Lower leg skin (tissue), 4 donors: ENCODE measurements at places on chromosomes 6 and 20.

GRCh38 chr20:44642203-44643153 is 9.0 kb downstream of the ADA start:
- peak; percentile 92 for DNase-seq

DNA sequence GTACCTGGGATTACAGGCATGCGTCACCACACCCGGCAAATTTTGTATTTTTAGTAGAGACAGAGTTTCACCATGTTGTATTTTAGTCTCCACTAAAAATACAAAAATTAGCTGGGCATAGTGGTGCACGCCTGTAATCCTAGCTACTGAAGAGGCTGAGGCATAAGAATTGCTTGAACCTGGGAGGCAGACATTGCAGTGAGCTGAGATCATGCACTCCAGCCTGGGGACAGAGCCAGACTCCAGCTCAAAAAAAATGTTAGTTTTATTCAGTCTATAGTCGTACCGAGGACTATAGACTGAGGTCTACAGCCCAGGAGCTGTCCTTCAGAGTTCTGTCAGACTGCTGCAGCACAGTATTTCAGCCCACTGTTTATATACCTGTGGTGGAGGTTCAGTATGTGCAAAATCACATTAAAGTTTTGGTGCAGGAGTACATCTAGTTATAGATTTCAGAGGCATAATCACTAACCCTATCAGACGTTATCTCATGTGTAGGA is 3.6 kb upstream of the CASP8AP2 start:
- DNase-seq, result no peak

DNA sequence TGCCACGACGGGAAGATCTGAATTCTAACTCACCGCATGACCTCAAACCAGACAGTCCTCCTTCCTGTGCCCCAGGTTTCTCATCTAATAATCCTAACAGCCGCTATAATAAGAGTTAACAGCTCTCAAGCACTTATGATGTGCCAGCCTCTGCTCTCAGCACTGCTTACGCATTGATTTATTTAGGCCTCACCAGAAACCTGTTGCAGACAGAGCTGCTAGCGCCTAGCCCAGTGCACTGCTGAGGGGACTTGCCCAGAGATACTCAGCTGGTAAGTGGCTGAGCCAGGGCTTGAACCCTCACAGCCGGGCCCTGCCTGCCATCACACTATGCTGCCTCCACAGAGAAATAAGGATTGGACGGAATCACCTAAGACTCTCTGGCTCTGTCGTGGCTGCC is 37.7 kb downstream of the GRM4 start:
- no peak for DNase-seq

DNA sequence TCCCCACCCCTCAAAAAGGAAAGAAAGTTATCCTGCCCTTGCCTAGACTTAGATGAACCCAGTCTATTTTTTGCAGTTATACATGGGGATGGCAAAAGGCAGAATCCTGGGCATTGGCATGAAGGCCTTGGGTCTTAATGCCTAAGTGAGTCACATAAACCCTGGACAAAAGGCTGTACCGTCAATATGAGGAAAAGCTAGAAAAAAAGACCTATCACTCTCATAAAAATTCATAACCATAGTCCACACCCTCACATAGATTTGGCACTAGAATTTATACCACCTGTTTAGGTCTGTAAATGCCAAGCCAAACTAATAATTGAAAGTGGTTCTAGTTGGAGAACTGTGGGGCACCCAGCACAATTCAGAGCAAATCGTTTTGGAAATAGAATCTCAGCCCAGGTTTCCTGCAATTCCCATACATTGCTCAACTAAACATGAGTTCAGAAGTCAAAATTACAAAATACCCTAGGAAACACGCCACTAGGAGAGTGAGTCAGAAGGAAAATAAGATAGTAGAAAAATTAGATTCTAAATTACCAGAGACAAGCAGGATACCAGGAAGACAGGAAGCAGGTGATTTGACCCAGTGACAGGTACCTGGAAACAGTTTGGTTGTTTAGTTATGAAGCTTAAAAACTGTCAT is 70.4 kb upstream of the FUCA2 start:
- no peak for DNase-seq

DNA sequence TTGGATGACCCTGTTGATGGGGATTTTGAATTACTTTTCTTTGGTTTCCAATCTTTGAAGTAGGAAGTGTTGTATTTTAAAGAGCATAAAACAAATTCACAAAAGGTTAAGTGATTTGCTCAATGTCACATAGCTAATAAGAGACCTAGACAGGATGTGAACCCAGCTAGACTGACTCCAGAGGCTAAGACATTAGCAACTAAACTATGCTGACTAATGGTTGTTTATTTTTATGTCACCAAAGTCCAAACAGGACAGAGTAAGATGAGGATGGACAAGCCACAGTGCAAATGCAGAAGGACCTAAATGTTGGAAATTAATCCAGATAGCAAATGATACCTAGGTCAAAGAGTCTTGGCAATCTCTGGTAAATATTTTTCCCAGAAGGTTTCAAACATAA is 38.0 kb downstream of the OGFRL1 start:
- DNase-seq, result no peak

DNA sequence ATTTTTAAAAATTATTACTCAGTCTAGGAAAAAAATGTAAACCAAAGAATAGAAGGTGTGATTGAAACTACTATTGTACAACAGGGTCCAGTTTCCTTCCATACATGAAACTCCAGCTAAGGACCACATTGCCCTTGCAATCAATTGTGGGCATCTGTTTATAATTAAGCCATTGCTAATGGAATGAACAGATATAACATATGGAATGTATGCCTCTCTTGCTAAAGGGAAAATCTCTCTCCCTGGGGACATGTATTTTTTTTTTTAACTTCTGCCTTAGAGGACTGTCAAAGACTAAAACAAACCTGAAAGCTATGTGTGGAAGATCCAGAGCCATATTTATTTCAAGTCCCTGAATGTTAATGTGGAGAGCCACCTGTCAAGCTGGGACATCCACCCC is 336.8 kb upstream of the MANEA start:
- no peak for DNase-seq

GRCh38 chr6:137002505-137002904 is 42.3 kb downstream of the IL20RA start:
- DNase-seq, result no peak
